ENCODE measurements at places on chromosomes 3 and 15.

GRCh38 chr15:54843006-54843405, 353.7 kb downstream of the RSL24D1 start:
- no peak for DNase-seq

GRCh38 chr3:13613343-13614190, 64.6 kb downstream of the FBLN2 start:
- no peak for DNase-seq

DNA sequence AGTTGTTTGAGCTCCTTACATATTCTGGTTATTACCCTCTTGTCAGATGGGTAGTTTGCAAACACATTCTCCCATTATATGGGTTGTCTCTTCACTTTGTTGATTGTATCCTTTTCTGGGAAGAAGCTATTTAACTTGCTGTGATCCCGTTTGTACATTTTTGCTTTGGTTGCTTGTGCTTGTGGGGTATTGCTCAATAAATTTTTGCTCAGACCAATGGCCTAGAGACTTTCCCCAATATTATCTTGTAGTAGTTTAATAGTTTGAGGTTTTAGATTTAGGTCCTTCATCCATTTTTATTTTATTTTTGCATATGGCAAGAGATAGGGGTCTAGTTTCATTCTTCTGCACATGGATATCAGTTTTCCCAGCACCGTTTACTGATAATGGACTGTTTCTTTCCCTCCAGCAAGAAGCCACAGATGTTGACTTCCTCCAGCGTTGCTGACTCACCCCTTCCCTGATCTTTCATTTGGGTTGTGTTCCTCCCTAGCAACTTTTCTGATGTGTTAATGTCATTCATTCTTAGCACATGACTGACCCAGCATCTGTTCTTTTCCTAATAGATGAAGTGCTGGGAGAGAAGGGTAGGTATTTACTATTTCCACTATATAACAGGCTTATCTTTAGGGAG, 166.7 kb upstream of the SGO1 start:
- no peak for DNase-seq

DNA sequence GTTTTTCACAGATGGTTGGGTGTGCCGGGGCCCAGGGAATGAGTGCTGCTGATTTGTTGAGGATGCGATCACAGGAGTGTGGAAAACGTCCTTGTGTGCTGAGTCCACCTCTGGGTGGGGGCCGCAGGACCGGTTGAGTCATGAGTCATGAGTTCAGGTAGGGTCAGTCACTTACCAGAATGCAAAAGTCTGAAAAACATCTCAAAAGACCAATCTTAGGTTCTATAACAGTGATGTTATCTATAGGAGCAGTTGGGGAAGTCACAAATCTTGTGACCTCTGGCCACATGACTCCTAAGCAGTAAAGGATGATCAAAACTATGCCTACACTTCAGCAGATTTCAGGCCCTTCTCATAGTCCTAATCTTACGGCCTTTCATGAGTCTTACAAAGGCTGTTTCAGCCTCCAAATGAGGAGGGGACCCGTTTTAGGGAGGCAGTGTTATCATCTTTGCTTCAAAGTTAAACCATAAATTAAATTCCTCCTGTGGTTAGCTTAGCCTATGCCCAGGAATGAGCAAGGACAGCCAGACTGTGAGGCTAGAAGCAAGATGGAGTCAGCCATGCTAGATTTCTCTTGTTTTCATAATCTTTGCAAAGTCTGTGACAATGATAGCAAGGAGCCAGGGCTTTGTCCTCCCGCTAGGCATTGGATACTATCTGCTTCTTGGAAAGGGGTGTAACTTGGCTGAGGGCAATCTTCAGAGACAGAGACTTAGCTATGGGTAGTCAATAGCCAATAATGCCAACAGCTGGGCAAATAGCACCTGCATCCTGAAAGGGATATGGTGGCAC, 30.6 kb upstream of the PIAS1 start:
- no peak for DNase-seq

- no peak for DNase-seq
Measured at GRCh38 chr3:131690800-131691199, 188.0 kb upstream of the MRPL3 start.

- no peak for DNase-seq
Measured at GRCh38 chr3:133455960-133456359, 56.1 kb downstream of the BFSP2 start.

DNA sequence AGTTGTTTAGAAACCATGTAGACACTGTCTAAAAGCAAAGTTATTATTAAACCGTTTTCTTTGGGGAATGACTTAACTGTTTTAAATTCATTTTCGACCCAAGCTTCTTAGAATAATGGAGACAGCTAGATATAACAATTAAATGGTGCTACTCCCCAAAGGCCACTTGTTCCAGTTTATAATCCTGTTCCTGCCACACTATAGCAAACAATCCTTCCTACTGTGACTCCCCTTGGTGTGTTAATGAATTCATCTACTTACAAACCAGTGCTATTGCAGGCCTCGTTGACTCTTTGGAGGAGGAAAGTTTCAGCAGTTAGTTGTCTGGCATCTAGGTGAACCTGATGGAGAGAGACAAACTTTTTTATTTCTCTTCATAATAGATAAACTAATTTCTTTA, 25.2 kb upstream of the CLSTN2 start:
- DNase-seq: no peak

DNA sequence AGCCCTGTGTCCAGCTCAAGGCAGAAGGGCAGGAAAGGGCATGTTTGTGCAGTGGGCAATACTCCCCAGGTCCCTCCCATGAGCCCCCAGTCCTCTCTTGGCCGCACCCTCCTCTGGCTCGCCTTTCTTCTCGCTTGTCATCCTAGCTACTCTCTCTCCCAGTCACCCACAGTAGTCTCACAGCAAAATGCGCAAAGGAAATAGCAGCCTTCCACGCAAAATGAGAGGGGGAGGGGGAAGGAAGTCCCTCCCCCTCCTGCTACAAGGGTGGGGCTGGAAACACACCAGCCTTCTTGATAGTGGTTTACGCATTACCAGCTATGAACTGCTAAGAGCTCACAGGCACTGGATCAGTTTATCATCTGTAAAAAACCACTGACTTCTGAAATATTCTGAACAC, 83.8 kb downstream of the GADL1 start:
- DNase-seq: no peak

- DNase-seq: no peak
Measured at GRCh38 chr15:83904107-83905040, 250.5 kb downstream of the ADAMTSL3 start.

GRCh38 chr3:139836698-139837464, 98.1 kb upstream of the CLSTN2 start:
- no peak for DNase-seq

GRCh38 chr15:36178303-36178633, 401.2 kb upstream of the CDIN1 start:
- no peak for DNase-seq
